Brain pericyte (primary cell): ENCODE measurements at places on chromosomes 1 and 21.

DNA sequence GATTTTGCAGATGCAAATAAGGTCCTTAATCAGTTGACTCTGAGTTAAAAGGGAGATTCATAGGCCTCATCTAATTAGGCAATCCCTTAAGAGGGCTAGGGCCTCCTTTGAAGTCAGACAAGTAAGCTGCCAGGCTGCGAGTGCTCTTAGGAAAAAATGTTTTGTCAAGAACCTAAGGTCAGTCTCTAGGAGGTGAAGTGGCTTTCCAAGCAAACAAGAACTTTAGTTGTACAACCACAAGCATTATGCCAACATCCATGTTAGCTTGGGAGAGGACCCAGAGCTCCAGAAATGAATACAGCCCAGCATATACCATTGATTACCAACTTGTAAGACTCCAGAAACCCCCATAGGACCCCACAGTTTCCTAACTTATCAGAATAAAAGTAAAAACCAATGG is 1366.2 kb downstream of the PLA2G4A start:
- DNase-seq = no peak

DNA sequence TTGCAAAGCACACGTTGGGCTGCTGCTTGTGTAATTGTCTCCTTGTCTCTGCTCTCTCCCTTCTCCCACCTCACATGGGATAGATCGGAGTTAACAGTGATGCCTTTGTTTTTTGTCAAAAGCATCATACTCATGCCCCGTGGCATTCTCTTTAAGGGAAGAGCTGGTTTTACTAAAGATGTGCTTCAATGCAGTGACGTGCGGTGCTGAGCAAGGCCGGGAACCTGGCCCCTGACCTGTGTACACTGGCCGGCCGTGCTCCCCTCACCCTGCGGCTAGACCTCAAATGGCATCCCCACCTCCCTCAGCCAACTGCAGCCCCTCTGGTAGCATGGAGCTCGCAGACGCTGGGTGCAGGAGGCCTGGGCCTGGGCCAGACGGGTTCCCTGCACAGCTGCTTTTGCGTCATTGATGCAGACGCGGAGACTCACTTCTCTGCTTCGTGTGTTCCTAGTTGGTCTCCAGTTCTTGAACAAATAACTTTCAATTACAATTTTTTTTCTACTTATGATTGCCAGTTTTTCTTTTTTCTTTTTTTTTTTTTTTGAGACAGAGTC is 19.9 kb downstream of the AGPAT3 start:
- no peak for DNase-seq

DNA sequence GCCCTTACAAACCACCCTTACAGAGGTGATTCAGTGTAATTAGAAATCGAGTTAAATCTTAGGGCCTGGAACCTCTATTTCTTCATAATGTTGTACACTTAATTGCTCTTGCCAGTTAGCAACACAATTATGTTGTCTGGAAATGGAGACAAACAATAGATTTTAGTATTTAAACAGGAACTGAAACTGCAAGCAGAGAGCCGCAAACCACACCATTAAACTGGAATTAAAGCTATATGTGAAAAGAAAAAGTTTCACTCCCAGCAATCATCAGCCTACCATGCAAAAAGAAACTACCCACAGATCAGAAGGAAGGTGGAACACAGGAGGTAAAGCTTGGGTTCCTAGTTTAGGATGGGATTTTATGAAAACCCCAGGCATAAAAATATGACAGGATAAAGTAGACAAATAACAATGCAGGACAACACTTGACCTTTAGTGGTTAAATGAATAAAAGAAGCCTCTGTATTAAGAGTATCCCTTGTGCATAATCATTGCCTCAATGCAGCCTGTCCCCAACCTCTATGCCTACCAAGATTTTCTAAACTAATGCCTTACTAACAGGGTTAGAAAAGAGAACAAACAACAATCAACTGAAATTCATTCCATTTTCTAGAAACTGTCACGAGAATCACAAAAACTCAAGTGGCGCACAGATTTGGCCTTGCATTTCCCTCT is 304.3 kb upstream of the ESRRG start:
- DNase-seq = no peak

- DNase-seq = no peak
Measured at GRCh38 chr1:179327679-179328078, 34.1 kb downstream of the SOAT1 start.

GRCh38 chr1:7012461-7012924 is 227.2 kb downstream of the CAMTA1 start:
- DNase-seq = no peak

GRCh38 chr1:41917076-41917475 is 1.6 kb downstream of the HIVEP3 start:
- no peak for DNase-seq
